ENCODE measurements at places on chromosomes 1 and 21.

GRCh38 chr21:44892536-44893277 lies 19.2 kb upstream of the PTTG1IP start:
- DNase-seq, result peak; percentile 51

DNA sequence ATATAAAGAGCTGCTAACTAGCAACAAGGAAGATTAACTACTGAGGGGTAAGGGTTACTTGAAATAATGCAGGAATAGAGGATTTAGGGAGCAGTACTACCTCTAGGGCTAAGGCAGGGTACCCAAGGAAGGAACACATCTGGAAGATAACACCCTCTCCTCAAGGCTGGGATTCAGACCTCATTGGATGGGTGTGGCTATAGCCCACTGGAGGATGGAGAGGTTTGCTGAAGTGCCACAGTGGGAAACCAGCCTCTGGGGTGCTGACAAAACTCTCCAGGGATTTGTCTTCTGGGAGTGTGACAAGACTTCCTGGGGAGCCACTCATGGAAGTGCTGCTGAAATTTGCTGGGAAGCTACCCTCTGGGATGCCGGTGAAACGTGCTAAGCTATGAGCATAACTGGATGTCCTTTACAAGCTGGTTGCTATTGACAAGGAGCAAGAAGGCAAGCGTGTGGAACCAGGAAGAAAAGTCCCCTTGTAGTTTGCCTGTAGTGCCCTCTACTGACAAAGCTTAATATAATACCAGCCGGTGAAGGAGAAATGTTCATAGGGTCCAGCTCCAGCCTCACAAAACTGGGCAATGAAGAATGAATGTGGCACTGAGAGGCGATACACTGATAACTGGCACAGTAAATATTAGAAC lies 122.8 kb upstream of the USP24 start:
- DNase-seq, result peak; percentile 48

- no peak for DNase-seq
Measured at GRCh38 chr1:22122273-22123070, 20.4 kb downstream of the WNT4 start.

DNA sequence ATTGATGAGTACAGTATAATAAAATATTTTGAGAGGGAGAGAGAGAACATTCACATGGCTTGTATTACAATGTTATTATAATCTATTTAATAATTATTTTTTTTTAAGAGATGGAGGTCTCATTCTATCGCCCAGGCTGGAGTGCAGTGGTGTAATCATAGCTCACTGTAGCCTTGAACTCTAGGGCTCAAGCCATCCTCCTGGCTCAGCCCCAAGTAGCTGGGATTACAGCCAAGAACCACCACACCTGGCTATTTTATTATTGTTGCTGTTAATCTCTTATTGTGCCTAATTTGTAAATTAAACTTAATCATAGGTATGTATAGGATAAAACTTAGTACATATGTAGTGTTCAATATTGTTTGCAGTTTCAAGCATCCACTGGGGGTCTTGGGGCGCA lies 57.8 kb downstream of the HS2ST1 start:
- DNase-seq, result no peak

- DNase-seq, result no peak
Measured at GRCh38 chr1:226790545-226791181, 51.6 kb upstream of the ITPKB start.

DNA sequence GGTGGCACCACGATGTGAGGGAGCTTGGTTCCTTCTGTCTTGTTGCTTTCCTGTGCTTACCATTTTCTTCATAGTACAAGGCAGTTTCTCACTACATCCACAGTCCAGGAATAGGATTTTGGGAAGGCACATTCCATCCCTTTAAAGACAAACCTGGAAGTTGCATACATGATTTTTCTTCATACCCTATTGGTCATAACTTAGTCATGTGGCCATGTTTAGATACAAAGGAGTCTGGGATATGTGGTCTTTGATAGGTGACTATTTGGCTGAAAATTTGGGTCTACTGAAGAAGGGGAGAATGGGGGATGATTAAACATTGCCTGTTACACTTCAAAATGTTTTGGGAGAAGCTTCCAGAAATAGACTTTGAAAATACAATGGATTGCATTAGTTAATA lies 7.0 kb downstream of the DYRK1A start:
- no peak for DNase-seq

DNA sequence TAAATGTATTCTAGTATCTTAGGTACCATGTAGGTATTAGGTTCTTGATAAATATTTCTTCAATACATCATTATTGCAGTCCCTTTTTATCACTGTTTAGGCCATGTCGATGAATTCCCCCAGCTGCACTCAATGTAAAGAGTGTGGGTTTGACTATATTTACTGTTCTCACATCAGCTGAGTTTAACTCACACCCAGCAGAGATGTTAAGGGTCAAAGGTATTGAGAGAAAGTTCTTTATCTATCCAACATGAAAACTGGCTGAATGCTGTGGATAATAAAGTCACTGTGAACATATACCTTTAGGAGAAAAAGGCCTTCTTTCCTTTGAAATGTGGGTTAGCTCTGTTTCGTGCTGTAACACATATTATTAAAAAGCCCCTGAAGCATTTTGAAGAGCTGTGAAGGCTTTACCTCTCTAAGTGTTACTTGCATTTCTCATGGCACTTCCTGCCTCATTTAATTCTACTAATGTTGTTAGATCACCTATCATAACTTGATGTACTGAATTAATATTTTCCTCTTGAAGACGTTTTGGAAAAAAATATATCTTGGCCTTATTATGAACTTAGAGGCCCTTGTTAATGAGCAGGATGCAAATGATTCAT lies 19.1 kb upstream of the LYST start:
- no peak for DNase-seq

GRCh38 chr21:42384156-42384945 lies 11.5 kb downstream of the TMPRSS3 start:
- no peak for DNase-seq

- DNase-seq, result peak; percentile 92
Measured at GRCh38 chr1:230542054-230542453, 100.2 kb upstream of the COG2 start.

DNA sequence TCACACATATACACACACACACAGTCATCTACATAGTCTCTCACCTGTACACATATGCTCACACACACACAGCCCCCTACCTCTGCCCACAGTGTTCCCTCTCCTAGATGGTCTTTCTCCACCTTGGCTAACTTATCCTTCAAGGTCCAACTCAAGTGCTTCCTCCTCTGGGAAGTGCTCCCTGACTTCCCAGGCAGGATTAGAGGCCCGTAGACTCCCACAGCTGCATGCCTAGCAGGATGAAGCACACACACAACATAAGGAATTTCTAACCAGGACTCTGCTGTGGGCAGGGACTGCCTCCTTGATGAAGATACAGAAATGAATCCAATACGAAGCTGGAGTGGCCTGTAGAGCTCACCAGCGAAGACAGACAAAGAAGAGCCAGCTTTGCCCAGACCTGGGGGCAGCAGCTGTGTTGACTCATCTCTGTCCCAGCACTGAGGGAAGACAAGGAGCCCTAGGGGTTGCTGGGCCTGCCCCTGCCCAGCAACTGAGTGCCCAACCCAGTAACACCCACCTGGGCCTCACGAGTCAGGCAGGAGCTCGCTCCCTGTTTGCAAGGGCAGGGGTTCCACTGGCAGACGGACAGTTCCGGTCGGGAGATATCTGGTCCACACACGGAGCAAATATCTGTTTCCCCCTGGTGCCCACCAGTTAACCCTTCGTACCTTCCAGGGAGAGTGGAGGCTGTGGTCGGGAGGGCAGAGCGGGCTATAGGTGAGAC lies 100.8 kb downstream of the DMRTB1 start:
- DNase-seq, result no peak

DNA sequence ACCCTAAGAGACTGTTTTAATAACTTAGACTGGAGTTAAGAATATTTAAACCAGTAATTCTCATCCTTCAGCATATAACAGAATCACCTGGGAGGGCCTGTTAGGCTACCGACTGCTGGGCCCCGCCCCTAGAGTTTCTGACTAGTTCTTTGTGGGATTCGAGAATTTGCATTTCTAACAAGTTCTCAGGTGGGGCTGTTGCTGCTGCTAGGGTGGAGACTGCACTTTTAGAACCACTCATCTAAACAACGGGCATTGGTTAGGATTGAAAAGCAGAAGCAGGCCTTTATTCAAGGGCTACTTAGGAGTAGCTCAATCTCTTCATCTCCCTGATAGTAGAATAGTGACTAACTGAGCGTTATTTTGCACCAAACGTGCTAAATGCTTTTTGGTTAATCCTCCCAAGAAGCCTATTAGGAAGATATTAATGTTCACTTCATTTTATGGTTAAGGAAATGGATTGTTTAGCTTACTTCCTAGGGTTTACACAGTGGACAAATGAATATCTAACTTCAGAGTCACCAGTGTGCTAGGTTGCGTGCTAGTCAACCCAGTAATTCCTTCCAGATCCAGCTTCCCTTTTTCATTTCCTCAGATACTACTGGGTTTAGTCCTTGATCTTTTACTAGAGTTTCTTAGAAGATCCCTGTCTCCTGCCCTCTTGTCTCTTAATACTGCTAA lies 31.1 kb upstream of the UAP1 start:
- DNase-seq, result no peak

GRCh38 chr1:94737124-94737998 lies 82.8 kb upstream of the SLC44A3 start:
- no peak for DNase-seq

GRCh38 chr1:210201681-210202080 lies 30.9 kb upstream of the SERTAD4 start:
- no peak for DNase-seq

GRCh38 chr1:52460694-52461093 lies 56.3 kb downstream of the PRPF38A start:
- DNase-seq, result no peak

- DNase-seq, result no peak
Measured at GRCh38 chr1:30329263-30329753, 394.1 kb downstream of the MATN1 start.

DNA sequence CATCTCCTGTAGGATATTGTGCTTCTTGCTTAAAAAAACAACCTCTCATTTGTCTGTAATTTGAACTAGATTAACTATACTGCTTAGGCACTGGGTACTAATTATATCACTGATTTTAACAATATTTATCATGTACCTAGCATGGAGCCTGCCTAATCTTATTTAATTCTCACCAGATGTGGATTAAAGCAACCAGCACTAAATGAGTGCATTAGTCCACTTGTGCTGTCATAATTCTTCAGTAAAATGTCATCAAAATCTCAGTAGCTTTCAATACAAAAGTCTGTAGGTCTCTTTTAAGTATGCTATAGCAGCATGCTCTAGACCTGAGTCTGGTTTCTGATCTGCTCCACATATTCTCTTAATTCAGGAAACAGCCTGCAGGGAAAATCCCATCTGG lies 368.1 kb downstream of the NCAM2 start:
- DNase-seq, result no peak

DNA sequence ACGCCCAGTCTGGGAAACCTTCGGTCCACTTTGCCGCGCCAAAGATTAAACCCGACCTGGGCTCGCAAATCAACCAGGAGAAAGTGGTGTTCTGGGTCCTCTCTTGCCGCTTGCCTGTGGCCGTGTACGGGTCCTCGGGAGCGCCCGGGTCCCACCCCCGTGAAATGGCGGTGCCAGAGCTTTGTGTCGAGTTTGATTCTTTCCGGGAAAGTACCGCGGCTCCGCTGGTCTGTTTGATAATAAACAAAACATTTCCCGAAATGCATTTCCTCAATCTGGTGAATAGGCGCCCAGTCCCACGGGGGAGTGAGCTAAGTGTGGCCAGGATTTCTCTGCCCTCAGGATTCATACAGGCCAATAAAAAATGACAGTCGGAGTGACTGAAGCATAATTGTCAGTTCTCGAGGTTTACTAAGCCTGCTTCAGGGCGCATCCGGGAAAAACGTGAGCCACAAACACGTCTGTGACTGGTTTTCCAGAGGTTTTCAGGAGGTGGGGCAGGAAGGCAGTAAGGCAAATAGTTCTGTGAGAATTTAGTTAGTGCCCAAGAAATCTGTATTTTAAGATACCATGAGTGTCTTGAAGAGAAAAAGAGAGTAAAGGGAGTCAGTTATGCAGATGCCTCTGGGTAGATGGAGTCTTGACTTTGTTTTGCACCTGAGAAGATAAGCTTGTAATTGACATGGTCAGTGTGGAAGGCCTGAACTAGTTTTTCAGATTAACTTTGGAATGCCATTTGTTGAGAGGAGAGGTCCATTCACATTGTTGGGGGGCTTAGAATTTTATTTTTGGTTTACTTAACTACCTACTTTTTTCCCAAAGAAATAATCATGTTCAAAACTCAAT lies 675 bp downstream of the IFNAR1 start:
- DNase-seq, result no peak

DNA sequence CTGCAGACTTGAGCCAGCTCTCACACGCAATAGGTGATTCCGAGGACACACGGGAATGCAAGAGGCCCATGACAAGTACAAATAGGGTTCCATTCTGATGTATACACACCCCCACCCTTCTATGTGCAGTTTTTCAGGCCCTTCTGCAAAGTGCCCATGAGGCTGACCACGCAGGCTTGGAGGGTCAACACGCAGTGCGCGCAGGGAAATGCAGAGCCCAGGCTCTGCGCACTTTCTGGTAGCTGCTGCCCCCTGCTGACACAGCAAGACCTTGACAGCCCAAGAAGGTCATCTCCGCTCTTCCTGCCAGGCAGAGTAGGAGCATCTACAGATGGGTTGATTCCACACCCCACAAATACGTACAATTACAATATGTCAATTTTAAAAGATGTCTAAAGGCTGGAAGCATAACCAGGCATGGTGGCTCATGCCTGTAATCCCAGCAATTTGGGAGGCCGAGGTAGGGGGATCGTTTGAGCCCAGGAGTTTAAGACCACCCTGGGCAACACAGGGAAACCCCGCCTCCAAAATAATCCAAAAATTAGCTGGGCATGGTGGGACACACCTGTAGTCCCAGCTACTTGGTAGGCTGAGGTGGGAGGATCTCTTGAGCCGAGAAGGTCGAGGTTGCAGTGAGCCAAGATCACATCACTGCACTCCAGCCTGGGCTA lies 18.5 kb downstream of the SH3BP5L start:
- peak; percentile 38 for DNase-seq

DNA sequence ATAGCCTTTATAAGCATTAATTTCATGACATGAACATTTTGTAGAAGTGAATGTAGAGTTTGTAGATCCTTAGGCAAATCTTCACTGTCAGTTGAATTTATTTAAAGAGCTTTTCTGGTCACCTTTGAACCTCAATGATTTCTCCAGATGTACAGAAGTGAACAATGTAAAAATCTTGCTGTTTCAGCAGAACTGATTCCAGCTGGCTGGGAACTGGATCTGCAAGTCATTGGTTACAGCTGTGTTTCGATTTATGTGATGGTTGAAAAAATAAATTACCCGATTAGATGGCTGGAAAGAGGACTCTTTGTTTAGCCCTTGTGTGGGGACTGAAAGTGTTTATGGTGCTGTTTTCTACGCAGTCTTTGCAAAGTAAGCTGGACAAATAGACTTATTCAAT lies 849.8 kb downstream of the USP25 start:
- DNase-seq, result no peak

DNA sequence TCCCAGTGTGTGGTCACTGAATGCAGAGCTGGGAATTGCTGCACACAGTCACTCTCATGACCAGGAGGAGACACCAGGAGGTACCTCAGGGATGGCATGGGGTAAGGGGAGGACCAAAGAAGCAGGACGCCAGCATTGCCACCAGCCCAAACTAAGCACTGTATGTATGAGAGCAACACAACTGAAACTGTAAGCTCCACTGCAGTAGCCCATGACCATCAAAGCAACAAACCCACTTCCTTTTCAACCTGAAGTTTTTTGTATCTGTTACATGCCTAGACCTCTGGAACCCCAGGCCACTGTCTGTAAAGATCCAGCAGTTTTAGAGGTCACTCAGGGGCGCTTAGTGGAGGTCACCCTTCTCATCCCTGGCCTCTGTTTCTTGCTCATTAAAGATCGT lies 164.3 kb downstream of the SETD4 start:
- DNase-seq, result no peak

- DNase-seq, result no peak
Measured at GRCh38 chr1:153779781-153780541, 4.8 kb downstream of the SLC27A3 start.

GRCh38 chr1:40872276-40872675 lies 10.1 kb upstream of the CITED4 start:
- no peak for DNase-seq
